ENCODE measurements at places on chromosomes 1 and 21.

DNA sequence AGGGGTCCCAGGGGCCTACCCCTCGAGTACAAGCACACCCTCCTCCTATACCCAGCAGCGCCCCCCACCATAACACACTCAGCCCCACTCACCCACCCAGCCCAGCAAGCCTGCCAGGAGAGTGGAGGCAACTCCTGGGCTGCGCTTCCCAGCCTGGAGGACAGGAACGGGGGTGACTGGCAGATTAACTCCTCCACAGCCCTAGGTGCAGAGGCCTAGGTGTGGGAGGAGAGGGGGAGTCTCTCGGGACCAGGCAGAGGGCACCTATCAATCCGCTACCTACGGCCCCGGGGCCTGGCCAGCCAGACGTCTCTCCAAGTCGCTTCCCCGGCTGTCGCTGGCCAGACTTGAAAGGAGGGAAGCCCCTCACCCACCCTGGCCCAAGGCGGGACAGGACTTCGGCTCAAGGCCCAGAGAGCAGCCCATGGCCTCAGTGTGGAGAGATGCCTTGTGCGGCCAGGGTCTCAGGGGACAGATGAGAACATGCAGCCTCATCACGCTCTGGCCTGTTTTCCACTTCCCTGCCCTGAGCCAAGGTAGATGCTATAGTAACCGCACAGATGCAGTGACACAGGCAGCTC is 24.9 kb downstream of the MATN1 start:
- no peak for DNase-seq

GRCh38 chr1:30358500-30358899 is 364.9 kb downstream of the MATN1 start:
- DNase-seq = no peak

DNA sequence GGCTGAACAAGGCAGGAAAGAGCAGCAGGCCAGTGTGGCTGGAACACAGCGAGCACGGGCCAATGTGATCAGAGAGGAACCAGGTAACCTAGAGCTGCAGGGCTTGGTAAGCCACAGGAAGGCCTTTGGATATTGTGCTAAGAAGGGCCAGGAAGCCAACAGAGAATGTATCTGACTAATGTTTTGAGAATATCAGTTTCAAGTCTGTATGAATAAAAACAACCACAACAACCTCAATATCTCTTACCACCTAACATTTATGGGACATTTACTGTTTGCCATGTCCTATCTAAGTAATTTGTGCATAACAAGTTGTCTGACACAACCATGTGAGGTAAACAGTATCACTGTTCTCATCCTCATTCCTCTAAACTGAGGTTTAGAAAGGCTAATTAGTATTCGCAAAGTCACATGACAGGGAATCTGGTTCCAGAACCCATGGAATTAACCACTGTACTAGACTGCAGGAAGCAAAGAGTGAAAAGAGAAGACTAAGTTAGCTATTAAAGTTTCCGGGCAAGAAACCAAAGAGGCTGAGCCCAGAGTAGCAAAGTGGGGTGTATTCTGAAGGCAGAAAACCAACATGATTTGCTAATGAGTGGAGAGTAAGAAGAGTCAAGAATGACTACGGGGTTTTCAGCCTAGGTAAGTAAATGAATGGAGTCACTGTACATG is 38.9 kb downstream of the SPRTN start:
- DNase-seq = no peak

DNA sequence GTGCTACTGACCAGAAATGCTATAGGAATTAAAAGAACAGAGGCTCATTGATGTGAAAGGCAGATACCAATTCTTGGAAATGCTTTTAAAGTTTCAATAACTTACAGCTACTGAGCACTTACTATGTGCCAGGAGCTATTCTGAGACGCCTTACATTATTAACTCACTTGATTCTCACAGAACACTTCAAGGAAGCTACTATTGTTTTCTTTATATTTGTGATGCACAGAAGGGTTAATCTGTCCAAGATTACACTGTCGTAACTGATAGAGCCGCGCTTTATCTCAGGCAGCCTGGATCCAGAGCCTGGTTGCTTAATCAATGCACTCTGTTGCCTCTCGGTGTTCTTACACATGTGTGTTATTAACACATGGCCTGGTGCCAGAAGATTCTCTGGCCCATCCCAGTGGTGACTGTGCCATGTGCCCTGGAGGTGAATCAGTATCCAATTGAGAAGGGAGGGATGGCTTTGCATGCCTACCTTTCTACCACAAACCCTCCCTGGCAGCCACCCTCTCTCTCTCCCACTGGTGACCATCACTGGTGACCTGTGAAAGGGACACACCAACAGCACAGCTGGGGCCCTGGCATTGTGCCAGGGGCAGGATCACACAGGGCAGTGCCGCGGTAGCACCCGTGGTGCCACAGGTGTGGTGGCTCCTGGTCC is 8.8 kb downstream of the FMO1 start:
- DNase-seq = no peak

- DNase-seq = peak; percentile 17
These were observed 122.8 kb upstream of the RAB4A start for GRCh38 chr1:229148041-229148671.

GRCh38 chr1:10615332-10615731 is 140.6 kb downstream of the PEX14 start:
- no peak for DNase-seq

DNA sequence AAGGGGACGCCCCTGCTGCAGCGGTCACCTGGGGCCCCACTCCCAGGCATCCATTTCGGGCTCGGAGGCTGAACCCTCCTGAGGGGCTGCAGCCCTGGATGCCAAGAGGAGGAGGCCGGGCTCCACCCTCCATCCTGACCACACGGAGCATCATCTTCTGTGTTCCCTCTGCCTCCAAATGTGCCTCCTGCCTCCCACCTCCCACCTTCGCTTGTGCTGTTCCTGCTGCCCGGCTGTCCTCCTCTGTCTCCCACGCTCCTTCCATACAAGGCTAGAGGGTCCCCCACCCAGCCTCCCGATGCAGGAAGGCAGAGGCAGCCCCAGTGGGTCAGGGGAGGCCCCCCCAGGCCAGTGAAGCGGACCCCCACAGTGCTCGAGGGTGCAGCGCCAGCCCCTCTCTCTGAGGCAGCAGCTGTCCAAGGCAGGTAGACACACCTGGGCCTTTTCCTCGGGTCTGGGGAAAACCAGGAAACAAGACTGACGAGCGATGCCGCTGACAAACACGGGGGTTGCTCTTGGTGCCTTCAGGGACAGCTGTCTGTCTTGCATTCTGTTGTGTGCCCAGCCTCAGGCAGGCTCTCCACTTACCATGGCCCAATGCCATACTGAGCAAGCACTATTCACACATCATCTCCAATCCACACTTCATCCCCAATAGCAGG is 16.8 kb upstream of the PLEKHG5 start:
- no peak for DNase-seq

- DNase-seq = no peak
These were observed 65.8 kb downstream of the SIK1 start for GRCh38 chr21:43361127-43361492.

- no peak for DNase-seq
These were observed 8.1 kb upstream of the TMCO2 start for GRCh38 chr1:40239626-40240025.

GRCh38 chr1:9449110-9449627 is 90.1 kb upstream of the SLC25A33 start:
- no peak for DNase-seq

DNA sequence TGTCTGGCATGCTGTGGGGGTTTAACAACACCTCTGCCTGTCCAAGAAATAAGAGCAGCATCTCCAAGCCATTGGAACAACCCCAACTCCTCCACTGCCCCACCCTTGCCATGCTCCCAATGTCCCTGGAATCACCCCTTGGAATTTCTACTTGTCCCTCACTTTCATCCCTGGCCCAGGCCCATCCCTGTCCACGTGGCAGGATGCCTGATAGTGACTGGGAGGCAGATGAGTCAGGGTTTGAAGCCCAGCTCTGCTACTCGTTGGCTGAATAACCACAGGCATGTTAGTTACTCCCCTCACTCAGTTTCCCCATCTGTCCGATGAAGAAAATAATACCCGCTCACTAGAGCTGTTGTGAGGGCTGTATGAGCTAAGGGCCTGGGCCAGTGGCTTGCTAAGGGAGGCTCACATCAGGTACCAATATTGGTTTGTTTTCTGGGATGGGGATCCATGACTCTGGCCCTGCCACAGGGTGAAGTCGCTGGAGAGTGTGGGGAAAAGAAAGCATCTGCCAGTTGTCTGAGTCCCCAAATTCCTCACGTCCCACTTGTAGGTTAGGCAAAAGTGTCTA is 99.4 kb upstream of the TLR5 start:
- DNase-seq = no peak

All from iPS DF 19.7 (cell line).